ENCODE measurements at places on chromosomes 6 and 20.
A peak's percentile ranks its signal among the peaks of the same experiment; 100 is the strongest.

DNA sequence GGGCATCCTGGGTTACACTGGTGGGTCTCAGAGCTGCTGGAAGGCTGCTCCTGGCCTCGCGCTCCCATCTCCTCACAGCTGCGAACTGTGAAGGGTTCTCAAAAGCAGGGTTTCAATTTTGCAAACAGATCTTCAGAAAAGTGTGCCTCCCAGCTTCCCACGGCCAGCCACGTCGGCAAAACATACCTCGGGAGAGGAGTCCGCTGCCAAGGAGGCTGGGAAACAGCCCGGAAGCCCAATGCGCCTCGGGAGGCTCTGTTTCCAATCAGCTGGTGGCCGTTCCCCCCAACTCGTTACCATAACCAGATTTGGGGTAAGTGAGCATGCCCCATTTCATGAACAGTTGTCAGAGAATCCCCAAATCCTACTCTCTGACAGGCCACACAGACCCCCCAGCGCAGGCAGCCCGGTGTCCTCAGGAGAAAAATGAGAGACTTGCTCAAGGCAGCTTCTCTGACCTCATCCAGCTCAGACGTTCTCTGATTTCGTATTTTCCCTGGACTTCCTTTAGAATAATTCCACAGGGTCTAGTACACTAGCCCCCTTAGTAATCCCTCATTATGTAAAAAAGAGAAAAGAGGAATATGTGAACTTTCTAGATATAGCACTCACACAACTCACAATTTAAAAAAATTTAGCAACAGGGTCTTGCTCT lies 98.4 kb downstream of the SNX5 start:
- peak; percentile 47 for DNase-seq

- no peak for DNase-seq
Observed at GRCh38 chr20:50868509-50869495, 62.4 kb downstream of the ADNP start.

DNA sequence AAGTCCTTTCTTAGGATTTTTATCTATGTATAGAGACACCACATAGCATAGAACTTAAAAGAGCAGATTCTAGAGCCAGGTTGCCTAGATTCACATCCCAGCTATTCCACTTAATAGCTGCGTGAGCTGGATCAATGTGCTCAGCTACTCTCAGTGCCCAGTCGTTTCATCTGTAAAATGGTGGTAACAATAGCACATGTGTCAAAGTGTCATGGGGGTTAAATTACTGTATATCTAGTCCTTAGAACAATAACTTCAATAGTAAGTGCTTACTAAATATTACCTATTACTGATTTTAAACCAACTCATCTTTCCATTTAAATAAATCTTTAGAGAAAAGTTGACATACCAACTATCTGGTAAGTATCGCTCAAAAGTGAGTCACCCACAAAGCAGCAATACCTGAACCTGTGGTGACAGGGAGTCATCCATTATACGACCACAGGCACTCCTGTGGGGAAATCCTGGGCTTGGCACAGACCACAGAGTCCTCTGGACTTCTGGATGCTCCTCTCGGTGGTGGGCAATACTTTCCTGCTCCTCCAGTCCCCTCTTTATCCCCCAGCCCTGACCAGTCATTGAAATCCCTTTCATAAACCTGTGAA lies 154.8 kb downstream of the PDSS2 start:
- peak; percentile 16 for DNase-seq

- no peak for DNase-seq
Observed at GRCh38 chr20:62694868-62695267, 13.8 kb upstream of the NTSR1 start.
